ENCODE measurements at places on chromosomes 1 and 21. TPM values are rescaled to one million over a fixed set of nuclear protein-coding genes. Genes with fewer than 3 reads are reported as not detected.

DNA sequence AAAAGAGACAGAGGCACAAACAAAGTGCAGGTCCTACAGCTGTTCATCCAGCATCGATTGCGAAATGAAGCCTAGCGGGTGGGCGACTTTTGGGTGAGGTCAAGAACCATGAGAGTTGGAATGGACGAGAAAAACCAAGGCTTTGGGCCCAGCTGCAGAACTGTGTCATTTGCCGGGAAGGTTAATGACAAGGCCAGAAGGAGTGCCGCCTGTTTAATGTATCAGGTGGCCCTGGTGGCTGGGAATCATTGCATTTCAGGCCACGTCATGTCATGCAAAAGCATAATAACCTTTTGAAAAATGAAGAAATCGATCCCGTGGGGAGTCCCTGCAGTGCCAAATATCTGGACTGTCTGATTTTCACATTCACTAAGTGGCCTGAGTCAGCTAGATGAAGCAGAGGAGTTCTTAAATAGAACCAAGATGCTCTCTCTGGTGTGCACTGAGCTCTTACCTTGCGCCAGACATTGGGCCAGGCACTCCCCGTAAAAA, 8.1 kb upstream of the RCC2 start:
- no peak for DNase-seq

- peak; percentile 73 for DNase-seq
These were observed 7.0 kb upstream of the IGSF21 start for GRCh38 chr1:18100491-18101063.

Gene SLC35F3
- total RNA-seq: 0.98 TPM

GRCh38 chr1:2606396-2606880, 19.9 kb downstream of the PRXL2B start:
- no peak for DNase-seq

Gene SH3D21
- 11.8 TPM for total RNA-seq

Gene C1orf21
- 43.3 TPM for total RNA-seq

GRCh38 chr1:206002871-206003801, at the start of gene RAB7B:
TSS of gene RAB7B (minus strand) at chr1:206003395. CDS start at chr1:205994135, 9,260 bp downstream.
- no peak for DNase-seq

Gene ACBD6
- 52.9 TPM for total RNA-seq

- DNase-seq: no peak
These were observed 26.2 kb downstream of the TCP10L start for GRCh38 chr21:32559006-32559610.

Gene RIMS3
- 126 TPM for total RNA-seq

Gene HSD3B2
- not detected for total RNA-seq

DNA sequence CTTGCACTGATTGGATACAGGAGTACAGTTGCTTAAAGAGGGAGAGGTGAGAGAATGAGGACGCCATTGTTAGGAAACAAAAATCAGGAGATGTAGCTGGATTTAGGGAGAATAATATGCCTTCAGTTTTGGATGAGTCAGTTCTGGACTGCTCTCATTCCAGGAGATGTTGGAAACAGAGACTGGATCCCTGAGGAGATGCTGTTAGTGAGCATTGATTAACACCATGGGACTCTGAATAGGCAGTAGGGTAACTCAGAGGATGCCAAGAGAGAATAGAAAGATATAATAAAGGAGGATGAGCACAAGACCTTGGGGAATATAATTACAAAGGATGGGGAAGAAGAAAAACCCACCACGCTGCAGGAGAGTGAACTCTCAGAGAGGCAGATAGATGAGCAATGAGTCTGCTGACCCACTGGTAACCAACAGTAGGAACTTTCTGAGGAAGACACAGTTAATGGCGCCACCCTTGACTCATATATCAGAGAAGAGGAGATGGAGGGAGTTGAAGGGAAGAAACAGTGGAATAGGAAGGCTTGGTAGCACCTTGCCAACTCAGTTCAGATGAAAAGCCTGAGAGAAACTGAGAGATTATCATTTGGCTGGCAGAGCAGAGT, 10.5 kb downstream of the KCNJ15 start:
- DNase-seq: no peak

DNA sequence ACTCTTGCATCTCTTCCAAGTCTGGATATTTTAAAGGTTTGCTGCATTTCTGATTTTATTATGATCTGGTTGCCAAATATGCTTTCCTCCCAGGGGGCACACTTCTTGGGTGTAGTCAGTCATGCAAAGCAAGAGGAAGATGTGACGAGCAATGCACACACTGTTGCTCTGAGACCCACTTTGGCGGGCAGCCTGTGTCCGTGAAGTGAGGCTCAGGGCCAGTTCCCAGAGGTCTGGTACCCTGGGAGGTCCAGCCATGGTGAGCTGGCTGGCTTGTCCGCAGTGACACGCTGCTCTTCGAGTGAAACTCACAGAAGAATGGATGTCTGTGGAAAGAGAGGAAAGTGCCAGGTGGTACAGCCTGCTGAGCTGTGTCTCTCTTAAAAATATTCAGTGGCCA, 52.8 kb upstream of the EDN2 start:
- DNase-seq: no peak

- DNase-seq: no peak
These were observed 117.2 kb downstream of the SLC25A24 start for GRCh38 chr1:108082738-108083562.

DNA sequence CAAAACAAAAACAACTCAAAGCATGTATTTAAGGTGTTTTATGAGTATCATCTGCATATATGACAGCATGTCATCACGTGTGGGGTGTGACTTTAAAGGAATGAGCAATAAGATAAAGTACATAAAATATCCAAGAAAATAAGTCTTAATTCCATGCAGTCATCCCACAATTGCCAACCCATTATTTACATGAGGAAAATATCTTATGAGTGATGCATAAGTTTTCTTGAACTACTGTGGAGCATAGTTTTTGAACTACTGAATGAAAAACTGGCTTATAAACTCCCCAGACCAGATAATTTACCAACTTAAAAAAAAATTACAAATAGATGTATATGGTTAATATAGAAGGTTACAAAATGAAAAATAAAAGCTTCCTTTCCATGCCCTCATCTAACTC, 29.7 kb upstream of the MTMR11 start:
- no peak for DNase-seq

- no peak for DNase-seq
These were observed 15.5 kb upstream of the ADGRB2 start for GRCh38 chr1:31779687-31780086.

- DNase-seq: no peak
These were observed 975.7 kb upstream of the ADGRL2 start for GRCh38 chr1:80825067-80825466.

All from glutamatergic neuron (in vitro differentiated cells).